GM20000 (cell line): ENCODE measurements at places on chromosomes 11 and 22.
A peak's percentile ranks its signal among the peaks of the same experiment; 100 is the strongest.

GRCh38 chr11:107827041-107827440, 31.5 kb downstream of the SLC35F2 start:
- DNase-seq = no peak

GRCh38 chr11:61532134-61533038, 23.8 kb downstream of the LRRC10B start:
- peak; percentile 84 for DNase-seq

- no peak for DNase-seq
These were observed 17.5 kb downstream of the RGL4 start for GRCh38 chr22:23708270-23708669.

GRCh38 chr11:109745996-109746625, 324.1 kb downstream of the C11orf87 start:
- no peak for DNase-seq

DNA sequence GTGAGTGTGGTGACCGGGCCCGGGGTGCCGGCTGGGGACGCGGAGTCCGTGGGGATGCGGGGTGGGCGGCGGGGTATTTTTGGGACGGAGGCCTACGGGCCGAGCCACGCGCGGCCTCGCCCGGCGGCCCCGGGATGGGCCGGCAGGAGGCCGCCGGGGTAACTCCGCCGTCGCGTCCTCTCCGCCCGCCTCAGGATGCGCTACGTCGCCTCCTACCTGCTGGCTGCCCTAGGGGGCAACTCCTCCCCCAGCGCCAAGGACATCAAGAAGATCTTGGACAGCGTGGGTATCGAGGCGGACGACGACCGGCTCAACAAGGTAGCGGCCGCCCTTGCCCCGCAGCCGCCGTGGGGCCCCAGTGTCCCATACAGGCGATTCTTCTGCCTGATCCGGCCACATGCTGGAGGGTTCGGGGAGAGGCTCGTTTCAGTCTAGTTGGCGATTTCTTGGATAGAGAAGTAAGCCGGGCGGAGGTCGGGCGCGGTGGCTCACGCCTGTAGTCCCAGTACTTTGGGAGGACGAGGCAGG, 337 bp downstream of the RPLP2 start:
- no peak for DNase-seq

DNA sequence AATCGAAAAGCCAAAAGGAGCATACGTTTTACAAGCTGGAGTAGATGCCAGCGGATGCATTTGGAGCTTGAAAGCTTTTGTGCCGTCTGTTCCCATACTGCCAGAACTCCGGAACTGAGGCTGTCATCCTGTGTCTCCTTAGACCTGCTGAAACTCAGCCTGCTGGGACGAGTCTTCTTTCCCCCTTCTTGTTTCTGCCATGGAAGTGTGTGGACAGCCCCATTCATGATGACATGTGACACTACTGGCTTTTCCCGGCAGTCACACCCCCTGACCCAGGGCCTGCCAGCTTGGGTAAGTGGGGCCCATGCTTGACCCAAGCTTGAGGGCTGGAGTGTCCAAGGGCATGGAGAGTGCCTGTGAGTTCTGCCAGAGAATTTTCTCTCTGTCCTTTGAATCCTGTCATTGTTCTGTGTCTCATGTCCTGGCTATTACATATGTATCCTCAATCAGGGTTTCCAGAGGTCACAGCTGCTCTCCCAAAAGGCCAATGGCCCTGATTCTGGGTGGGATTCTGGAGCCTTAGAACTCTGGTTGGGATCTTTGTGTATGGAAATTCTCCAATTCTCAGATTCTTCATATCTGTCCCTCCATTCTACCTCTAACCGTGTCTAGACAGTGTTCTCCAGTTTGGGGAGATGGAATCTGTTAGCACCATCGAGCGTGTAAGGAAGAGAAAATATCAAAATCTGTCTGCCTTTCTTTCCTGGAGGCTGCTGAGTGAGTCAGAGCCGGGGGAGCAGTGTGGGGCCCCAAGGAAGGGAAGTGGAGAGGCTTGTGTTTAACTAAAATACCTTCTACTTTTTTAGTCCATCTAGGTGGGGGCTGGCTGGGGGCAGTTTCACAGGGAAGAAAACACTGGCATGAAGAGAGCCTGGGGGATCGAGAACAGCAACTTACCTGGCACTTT, 73.2 kb downstream of the KIAA1671 start:
- no peak for DNase-seq

- DNase-seq = no peak
These were observed 158.5 kb downstream of the ADAMTS15 start for GRCh38 chr11:130606781-130607511.

GRCh38 chr11:103863497-103863896, 172.9 kb upstream of the DDI1 start:
- DNase-seq = no peak

DNA sequence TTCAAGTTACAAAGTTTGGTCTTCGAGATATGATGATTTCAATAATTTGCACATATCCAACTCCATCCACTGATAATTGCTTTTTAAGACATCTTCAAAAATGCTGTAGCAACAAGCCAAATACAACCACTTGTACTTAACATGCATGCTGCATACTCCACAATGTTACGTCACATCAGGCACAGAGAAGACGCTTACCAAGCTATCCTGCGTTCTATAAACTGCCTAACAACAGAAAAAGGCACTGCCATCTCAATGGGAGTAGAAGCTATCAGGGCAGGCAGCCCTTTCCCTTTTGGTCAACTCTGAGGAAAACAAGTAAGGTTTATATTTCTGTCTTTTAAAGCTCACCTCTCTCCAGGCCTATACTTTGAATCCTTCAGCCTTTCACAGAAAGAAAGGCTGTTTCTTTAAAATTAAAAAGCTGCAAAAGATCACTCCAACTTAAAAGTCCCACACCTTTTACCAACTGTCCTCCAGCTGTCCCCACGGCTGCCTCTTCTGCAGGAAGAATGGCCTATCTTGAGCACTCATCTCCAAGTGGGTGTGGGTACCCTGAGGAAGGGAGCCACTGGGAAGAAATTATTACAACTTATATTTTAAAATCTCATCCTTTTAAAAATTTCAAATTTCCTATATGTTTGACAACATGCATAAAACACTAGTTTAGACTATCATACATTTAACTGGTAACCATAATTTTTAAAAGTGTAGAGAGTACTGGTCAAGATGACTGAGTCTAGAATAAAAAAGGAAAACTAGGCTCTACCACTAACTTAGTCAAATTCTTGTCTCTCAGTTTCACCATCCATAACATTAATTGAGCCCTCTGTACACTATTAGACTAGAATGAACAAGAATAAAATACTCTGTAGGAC, 14.5 kb downstream of the PHF21A start:
- DNase-seq = no peak

DNA sequence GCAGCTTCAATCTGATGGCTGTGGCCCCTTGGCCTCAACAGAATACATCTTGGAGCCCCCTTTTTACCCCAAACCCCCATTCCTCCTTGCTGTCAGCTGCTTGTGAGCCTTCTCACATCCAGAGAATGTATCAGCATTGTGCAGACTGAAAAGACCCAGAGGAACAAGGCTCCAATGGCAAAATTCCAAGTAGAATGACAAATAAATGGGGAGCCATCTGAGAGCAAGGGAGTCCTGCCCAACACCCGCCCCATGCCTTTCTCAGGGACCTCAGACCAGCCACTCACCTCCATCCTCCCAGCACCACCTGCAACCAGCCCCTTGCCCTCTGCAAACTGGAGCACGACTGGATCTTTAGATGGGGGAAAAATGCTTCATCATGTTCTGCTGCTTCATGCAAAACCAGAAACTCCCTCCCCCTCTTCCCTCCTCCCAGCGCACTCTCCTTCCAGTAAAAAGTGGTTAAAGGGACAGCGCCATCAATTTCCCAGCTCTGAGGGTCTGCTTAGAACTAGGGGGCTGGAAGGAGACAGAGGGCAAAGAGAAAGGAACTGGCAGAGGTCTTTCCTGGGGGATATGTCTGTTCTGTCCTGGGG, 2.2 kb upstream of the NEFH start:
- DNase-seq = no peak

DNA sequence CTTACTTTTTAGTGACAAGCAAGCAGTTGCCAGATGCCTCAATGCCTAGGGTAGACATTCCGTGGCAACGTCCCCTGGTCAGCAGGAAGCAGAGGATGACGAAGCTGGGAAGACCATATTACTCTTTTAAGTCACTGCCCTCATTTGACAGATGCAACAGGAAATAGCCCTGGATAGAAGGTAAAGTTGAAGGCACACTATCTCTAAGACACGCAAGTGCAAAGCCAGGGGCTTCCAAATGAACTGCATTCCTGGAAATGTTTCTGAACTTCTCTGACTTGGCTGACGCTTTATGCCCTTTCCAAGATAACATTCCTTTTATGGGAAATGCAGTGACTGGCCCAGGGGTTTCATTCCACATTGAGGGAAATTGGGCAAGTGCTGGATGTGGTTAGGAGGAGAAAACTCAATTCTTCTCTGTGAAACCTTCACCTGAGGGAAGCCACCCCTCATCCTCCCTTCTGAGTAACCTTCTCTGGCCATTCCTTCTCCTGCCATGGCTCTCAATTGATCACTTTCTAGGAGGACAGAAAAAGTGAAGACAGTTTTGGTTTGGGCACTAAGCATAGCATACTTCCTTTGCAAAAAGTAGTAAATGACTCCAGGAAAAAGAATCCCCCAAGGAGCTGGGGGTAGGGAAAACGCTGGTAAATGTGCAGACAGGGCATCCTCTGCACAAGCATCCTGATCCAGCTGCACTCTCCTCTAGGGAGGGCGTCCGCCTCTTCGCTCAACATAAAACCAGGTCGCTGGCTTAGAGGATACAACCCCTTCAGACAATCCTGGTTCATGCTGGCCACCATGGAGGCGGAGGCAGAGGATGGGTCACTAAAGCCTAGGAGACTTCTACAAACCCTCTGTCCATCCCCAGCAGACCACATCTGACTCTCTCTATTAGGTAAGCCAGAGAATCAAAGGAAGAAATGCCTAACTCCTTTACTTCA, 14.5 kb downstream of the PCSK7 start:
- no peak for DNase-seq

GRCh38 chr11:119446434-119446833, 23.5 kb upstream of the THY1 start:
- DNase-seq = no peak

DNA sequence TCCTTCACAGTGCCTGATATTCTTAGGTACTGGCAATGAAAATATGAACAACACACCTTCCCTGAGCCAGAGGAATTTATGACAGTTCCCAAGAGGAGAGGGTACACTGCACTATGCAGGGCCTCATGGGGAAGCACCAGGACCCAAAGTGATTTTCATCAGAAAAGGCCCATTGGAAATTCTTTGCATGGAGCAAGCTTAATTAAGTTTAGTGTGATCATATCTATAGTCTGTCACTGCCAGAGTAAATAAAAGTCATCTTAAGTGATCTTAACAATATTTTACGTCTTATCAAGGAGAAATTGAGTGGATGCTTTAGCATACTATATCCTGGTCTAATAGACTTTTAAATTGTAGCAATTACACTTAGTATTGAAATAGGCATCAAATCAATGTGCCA, 86.5 kb downstream of the ACER3 start:
- no peak for DNase-seq

- DNase-seq = no peak
These were observed 47.5 kb upstream of the C11orf87 start for GRCh38 chr11:109374441-109374840.
